Epithelial cell of alveolus of lung (primary cell): ENCODE measurements at places on chromosomes 2 and 18. TPM values are rescaled to one million over a fixed set of nuclear protein-coding genes. Genes with fewer than 3 reads are reported as not detected.

The MYOM1 gene
- total RNA-seq, result 0.13 and 0.48 TPM in 2 replicates

The PRSS56 gene
- 0.48 TPM in 1 of 2 replicates, not detected in the other for total RNA-seq

The CFAP53 gene
- total RNA-seq, result 0.39 and 0.64 TPM in 2 replicates

The TUBA4B gene
- total RNA-seq, result not detected in 2 replicates

The CTNNA2 gene
- not detected in 2 replicates for total RNA-seq

The MTX2 gene
- 27.1 and 29.1 TPM in 2 replicates for total RNA-seq

The B3GNT7 gene
- total RNA-seq, result 0.80 and 1.3 TPM in 2 replicates

The ZSWIM2 gene
- not detected in 2 replicates for total RNA-seq

The SLC19A3 gene
- 1.0 and 1.9 TPM in 2 replicates for total RNA-seq

The DYSF gene
- 1.4 and 4.3 TPM in 2 replicates for total RNA-seq

The LINC00305 gene
- total RNA-seq, result not detected in 2 replicates

The DPYSL5 gene
- total RNA-seq, result not detected in 2 replicates

The ZC3H6 gene
- 1.7 and 6.8 TPM in 2 replicates for total RNA-seq
